ENCODE measurements at places on chromosomes 5 and 9. TPM values are rescaled to one million over a fixed set of nuclear protein-coding genes. Genes with fewer than 3 reads are reported as not detected.

- no peaks in the 10 kb centered on the region for H3K4me1 ChIP-seq
- no peak for DNase-seq
- no peaks in the 10 kb centered on the region for H3K36me3 ChIP-seq
- no peak overlapping the region for H3K27ac ChIP-seq
- H3K27me3 ChIP-seq = no peaks in the 10 kb centered on the region
Measured at GRCh38 chr9:83520292-83520691, 17.9 kb downstream of the FRMD3 start.

DNA sequence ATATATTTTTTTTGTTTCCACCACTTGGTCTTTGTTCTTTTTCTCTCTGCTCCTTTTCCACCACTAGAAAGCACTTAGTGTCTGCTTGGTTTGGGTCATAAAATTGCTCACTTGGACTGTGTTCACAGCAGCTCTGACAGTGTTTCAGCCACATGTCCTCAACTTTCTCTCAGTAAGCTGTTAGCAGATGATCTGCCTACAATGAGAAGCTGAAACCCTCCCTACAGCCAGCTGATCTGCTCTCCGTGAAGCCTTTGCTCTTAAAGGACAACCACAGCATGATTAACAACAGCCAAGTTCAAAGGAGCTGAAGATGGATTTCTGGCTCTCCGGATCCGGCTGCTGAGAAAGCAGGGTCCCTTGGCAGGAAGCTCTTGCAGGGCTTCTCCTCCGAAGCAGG lies 31.6 kb downstream of the PRLR start:
- H3K4me1 ChIP-seq = peaks cover 6% of the 10 kb centered on the region
- no peak overlapping the region for H3K4me3 ChIP-seq
- H3K27me3 ChIP-seq = no peaks in the 10 kb centered on the region
- H3K36me3 ChIP-seq = no peaks in the 10 kb centered on the region

Gene DPH7
- 29.7 TPM for total RNA-seq

DNA sequence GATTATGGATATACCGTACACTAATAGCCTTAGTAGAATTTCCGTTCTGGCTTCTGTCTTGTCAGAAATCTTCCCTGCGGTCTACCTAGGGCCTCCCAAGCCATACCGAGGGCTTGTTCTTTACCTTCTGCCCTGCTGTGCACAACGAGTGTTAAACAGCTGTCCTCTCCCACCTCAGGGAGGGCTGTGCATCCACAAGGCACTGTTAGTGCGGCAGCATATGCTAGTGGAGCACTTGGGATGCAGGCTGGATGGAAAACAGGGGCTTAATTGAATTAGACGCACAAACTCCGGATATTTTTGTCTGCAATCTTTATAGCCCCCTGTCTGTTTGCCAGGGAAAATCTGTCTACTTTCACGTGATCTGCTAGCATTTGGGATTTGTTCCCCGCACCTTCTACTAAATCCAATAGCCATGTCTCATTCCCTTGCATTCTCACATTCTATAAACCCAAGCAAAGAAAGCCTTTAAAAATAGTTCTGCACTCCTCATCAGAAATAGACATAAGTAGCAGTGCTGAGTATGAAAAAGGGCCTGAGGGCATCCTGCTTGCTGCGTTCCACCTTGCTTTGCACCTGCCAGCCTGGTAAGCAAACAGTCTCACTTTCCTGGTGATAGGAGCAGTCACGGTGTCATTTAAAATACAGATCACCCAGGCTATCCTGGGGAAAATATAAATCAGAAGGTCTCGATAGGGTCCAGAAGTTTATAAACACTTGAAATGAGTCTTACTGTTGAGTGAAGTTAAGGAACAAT lies 382.6 kb downstream of the RASEF start:
- H3K4me1 ChIP-seq = no peaks in the 10 kb centered on the region
- DNase-seq = no peak
- no peaks in the 10 kb centered on the region for H3K36me3 ChIP-seq
- no peak overlapping the region for H3K4me3 ChIP-seq

GRCh38 chr5:115419846-115420585 lies 123.6 kb upstream of the CCDC112 start:
- H3K4me3 ChIP-seq = no peak overlapping the region
- no peaks in the 10 kb centered on the region for H3K4me1 ChIP-seq
- no peak overlapping the region for H3K27ac ChIP-seq
- H3K27me3 ChIP-seq = no peaks in the 10 kb centered on the region

DNA sequence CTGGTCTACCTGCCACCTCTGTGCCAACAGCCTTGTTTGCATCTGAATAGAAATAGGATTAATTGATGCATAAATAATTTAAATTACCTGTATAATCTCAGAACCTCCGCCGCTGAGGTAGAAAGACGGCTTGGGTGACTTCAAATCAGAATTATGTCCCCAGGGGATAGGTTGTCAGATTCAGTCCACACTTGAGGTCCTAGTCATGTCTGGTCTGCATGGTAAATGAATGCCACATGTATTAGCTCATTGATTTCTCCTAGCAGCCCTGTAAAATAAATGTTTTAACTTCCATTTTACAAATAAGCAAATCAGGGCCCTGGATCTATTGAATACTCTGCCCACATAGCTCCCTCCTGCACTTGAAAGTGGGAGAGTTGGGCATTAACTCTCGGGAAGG lies 368.0 kb upstream of the WWC1 start:
- no peak overlapping the region for H3K4me3 ChIP-seq
- H3K27ac ChIP-seq = no peak overlapping the region
- DNase-seq = no peak
- no peaks in the 10 kb centered on the region for H3K27me3 ChIP-seq
- peaks cover under 1% of the 10 kb centered on the region for H3K4me1 ChIP-seq

- H3K36me3 ChIP-seq = no peaks in the 10 kb centered on the region
- no peaks in the 10 kb centered on the region for H3K27me3 ChIP-seq
- no peaks in the 10 kb centered on the region for H3K4me1 ChIP-seq
- no peak for DNase-seq
- H3K4me3 ChIP-seq = no peak overlapping the region
- no peak overlapping the region for H3K27ac ChIP-seq
Measured at GRCh38 chr9:30977965-30978364, 1406.5 kb upstream of the ACO1 start.

Gene CD72
- total RNA-seq = 0.95 TPM

GRCh38 chr5:116612431-116612830 lies 37.8 kb upstream of the SEMA6A start:
- no peaks in the 10 kb centered on the region for H3K27me3 ChIP-seq
- no peaks in the 10 kb centered on the region for H3K4me1 ChIP-seq
- H3K36me3 ChIP-seq = no peaks in the 10 kb centered on the region
- no peak overlapping the region for H3K4me3 ChIP-seq
- no peak overlapping the region for H3K27ac ChIP-seq

Gene SPINK5
- total RNA-seq = 0.12 TPM

DNA sequence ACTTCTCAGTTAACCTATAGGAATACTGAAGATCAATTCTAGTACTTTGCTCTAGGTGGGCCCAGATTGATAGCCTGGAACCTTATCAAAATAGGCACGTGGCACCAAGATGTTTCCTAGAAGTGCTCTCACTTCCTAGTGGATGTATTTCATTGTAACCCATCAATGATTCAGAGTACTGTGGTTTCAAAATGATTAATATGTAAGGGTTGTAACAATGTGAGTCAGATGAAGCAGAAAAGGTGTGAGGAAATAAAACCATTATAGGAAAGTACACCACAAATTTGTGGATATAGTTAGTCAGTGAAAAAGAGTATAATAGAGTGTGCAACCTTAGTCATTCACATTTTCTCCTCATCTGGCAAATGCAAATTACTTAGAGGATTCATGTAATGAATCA lies 177.3 kb upstream of the FST start:
- no peak overlapping the region for H3K27ac ChIP-seq
- H3K4me1 ChIP-seq = no peaks in the 10 kb centered on the region
- H3K36me3 ChIP-seq = no peaks in the 10 kb centered on the region
- no peak for DNase-seq

- H3K27me3 ChIP-seq = no peaks in the 10 kb centered on the region
- H3K36me3 ChIP-seq = no peaks in the 10 kb centered on the region
- DNase-seq = no peak
- H3K27ac ChIP-seq = no peak overlapping the region
Measured at GRCh38 chr5:157458835-157459234, 1.2 kb upstream of the NIPAL4 start.

- no peak overlapping the region for H3K4me3 ChIP-seq
- DNase-seq = no peak
- H3K27ac ChIP-seq = no peak overlapping the region
- no peaks in the 10 kb centered on the region for H3K27me3 ChIP-seq
- H3K36me3 ChIP-seq = no peaks in the 10 kb centered on the region
Measured at GRCh38 chr5:51185850-51186329, 197.4 kb upstream of the ISL1 start.

DNA sequence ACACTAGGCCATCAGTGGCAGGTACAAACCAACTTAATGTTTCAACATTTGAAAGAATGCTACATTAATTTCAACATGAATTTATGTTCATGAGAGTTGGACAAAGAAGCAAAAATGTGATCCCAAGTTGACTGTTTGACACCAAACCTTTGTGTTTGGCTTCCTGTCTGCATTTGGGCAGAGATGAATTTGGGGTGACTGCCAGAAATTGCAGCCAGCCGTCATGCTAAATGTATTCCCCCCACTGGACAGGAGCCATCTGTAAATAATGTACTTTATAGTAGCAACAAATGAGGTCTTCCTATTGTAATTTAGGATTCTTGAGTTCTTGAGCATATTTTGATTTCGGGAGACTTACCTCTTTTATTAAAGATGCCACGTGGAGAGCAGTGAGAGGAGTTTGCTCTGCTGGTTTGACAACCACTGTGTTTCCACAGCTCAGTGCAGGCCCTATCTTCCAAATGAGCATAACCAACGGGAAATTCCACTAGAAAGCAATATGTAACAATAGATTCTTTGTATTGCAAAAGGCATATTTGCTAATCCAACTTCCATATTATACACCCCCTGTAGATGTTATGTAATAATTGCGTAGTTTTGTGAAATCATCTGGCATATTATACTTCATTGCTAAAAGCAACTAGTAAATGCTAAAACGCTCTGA lies 27.6 kb downstream of the ALDH1A1 start:
- no peak overlapping the region for H3K4me3 ChIP-seq
- no peak for DNase-seq
- no peaks in the 10 kb centered on the region for H3K36me3 ChIP-seq

Gene DRD1
- total RNA-seq = 0.12 TPM

DNA sequence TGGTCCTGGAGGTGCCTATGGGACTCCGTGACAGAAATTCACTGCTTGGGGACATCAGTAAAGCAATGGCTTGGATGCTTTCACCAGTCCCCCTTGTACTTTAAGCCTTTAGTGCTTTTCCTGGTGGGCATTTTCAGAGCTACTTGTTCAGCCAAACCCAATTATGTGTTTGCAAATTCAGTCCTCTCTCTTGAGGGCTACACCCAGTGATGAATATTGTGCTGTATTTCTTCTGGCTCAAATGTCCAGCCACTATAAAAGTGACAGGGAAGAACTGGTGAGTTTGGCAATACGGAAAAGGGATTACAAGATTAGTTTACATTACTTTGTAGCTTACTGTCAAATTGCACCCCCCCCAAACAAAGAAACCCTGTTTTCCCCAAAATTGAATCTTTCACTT lies 4.5 kb downstream of the THBS4 start:
- H3K4me3 ChIP-seq = no peak overlapping the region
- H3K27ac ChIP-seq = no peak overlapping the region
- H3K27me3 ChIP-seq = no peaks in the 10 kb centered on the region
- H3K4me1 ChIP-seq = no peaks in the 10 kb centered on the region

Gene ANKRD33B
- 2.7 TPM for total RNA-seq

Gene ANKRD34B
- total RNA-seq = under 0.01 TPM

GRCh38 chr5:175680463-175680862 lies 22.6 kb downstream of the HRH2 start:
- H3K27ac ChIP-seq = no peak overlapping the region
- H3K4me1 ChIP-seq = no peaks in the 10 kb centered on the region
- H3K4me3 ChIP-seq = no peak overlapping the region
- no peaks in the 10 kb centered on the region for H3K27me3 ChIP-seq
- no peaks in the 10 kb centered on the region for H3K36me3 ChIP-seq

Gene PRXL2C
- total RNA-seq = 11.2 TPM

Gene NUTM2F
- total RNA-seq = not detected

Gene MTAP
- 34.0 TPM for total RNA-seq

DNA sequence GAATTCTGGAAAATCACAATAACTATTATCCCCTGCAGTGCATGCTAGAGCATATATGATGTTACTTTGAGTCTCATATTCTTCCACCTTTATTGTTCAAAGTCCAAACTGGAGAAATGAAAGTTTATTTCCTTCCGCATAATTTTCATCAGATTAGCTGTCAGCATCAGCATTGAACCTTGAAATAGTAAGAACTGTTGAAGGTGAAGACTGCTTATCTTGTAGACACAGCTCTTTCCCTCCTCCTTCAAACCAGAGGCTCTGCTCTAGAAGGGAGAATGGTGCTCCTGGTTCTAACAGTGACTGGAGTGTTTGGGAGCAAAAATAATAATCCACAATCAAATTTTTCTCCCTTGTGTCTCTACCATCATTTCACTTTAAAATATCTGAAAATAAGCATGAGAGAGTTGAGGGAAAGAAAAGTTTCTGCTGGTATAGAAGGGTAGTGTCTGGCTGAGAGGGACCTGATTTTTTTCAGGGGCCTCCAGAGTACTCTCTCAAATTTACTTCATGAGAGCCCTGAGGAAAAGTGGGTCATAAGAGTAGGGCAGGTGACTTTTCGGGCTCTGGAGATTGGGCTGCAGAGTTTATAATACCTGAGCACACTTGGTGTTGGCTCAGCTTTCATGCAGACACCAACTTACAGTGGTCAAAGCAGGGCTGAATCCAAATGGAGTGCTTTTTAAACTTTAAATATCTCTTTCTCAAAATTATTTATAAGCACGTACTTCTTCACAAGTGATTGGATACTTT lies 170.4 kb downstream of the ZDHHC21 start:
- H3K27ac ChIP-seq = no peak overlapping the region
- no peaks in the 10 kb centered on the region for H3K4me1 ChIP-seq
- H3K4me3 ChIP-seq = no peak overlapping the region

Gene TRPM3
- 5.7 TPM for total RNA-seq

Measured in ovary (tissue), 10 donors.